Foreskin keratinocyte (primary cell): ENCODE measurements at places on chromosomes 3 and 15.

GRCh38 chr3:24318677-24319287 is 175.9 kb downstream of the THRB start:
- DNase-seq = peak; percentile 90

GRCh38 chr3:46705022-46705530 is 3.9 kb downstream of the TMIE start:
- DNase-seq = peak; percentile 54

DNA sequence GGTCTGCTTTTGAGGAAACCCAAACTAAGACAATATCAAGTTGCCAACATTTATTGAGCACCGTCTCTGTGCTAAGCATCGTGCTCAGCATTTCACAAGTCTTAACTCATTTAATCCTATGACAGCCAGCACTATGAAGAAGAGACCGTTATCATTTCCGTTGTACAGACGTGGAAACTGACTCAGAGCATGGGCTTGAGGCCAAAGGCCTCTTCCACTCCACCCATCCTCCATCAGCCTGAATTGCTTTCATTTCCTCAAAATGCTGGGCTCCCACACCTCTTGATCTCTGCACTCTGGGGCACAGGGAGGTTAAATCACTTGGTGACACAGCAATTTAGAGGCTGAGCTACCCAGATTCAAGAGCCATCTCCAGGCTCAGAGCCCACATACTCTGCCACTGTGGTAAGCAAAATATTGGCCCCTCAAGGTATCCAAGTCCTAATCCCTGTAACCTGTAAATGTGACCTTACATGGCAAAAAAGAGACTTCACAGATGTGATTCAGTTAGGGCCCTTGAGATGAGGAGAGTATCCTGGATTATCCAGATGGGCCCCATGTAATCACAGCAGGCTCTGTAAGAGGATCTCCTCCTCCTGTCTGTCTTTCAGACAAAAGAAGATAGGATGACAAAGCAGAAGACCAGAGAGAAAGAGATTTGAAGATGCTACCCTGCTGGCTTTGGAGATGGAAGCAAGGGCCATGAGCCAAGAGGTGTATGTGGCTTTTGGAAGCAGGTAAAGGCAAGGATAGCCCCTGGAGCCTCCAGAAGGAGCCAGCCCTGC is 24.3 kb upstream of the FLNB start:
- DNase-seq = peak; percentile 78

DNA sequence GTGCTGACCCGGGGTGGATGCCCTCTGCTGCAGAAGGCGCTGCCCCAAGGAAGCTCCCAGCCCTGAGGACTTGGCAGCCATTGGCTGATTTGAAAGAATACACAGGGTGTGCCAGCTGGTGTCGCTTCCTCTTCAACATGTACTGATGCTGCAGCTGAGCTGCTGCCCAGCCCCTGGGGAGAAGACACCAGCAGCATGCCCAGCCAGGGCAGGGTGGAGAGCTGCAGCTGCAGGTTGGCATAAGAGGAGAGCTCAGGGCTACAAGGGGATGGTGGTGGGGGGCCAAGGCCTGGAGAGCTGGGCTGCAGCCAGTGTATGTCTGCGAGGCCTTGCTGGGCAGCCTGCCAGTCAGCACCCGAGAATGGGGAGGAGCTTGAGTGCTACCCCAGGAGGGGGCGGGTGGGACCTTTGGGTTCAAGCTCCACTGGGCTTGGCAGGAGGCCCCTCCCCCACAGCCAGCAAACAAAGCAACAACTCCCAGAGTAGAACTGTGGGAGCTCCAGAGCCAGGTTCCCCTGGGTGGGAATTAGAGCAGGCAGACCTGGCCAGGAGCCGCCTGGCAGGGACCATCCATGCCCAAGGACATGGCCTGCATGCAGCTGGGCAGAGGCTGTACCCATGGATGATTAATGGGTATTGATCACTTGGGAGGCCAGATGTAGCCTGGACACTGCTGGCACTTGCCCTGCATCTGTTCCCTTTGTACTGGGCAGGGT is 9.2 kb upstream of the SEMA4B start:
- DNase-seq = peak; percentile 61

GRCh38 chr15:85118581-85118980 is 136.9 kb downstream of the PDE8A start:
- no peak for DNase-seq

GRCh38 chr3:151552589-151552988 is 91.7 kb upstream of the IGSF10 start:
- no peak for DNase-seq

- DNase-seq = no peak
Observed at GRCh38 chr3:28916713-28917499, 364.0 kb upstream of the RBMS3 start.

- DNase-seq = no peak
Observed at GRCh38 chr3:7385635-7386034, 524.7 kb downstream of the GRM7 start.

DNA sequence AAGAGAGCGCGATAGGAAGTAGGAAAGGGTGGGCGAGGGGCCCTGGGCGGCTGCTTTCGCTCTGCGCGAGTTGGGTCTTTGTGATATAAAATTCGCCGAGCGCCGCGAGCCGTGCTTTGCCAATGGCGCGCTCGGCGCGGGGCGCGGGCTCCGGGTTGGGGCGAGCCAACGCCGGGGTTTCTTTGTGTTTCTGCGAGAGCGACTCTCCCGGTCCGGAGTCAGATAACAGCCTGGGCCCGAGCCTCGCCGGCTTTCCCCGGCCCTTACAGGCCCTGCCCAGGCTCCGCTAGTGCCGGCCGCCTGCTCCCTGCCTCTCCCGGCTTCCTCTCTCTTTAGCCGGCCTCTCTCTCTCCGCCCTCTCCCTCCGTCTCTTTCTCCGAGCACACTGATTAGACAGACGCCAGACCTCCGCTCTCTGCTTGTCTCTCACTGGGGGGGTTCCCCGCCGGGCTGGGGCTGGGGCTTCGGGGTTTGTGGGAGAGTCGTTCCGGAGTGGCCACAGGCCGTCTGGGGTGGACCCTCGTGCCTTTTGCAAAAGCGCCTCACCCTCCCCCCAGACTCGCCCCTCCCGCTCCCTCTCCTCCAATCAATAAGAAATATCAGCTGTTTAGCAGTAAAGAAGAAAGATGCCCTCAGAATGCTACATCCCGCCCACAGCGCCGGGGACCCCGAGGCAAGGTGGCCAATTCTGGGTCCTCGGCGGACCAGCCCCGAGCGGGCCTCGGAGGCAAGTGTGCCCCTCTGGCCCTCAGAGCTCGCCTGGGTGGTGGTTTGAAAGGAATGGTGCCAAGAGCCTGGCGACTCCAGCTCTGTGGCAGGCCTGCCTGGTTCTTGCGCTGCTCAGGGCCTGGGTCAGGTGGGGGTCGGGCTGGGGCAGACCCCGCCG is 2.9 kb downstream of the NR2F2 start:
- DNase-seq = no peak

GRCh38 chr3:169771497-169772304 is 1.5 kb upstream of the MYNN start:
- peak; percentile 69 for DNase-seq

- DNase-seq = no peak
Observed at GRCh38 chr15:22973987-22974386, 6.2 kb downstream of the CYFIP1 start.

GRCh38 chr3:153925841-153926514 is 195.2 kb upstream of the ARHGEF26 start:
- DNase-seq = no peak

DNA sequence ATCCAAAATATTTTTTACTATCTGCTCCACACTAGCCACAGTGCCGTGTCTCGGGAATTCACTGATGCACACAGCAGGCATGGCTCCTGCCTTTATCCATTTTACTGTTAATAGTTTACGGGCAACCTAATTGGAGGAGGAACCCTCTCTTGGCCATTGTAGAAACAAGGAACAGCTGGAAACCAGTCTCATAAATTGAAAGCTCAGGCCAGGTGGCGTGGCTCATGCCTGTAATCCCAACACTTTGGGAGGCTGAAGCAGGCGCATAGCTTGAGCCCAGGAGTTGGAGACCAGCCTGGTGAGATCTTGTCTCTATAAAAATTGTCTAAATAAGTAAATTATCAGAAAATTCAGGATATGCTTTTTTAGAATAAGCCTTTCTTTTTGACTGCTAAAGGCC is 39.0 kb downstream of the IL5RA start:
- no peak for DNase-seq

DNA sequence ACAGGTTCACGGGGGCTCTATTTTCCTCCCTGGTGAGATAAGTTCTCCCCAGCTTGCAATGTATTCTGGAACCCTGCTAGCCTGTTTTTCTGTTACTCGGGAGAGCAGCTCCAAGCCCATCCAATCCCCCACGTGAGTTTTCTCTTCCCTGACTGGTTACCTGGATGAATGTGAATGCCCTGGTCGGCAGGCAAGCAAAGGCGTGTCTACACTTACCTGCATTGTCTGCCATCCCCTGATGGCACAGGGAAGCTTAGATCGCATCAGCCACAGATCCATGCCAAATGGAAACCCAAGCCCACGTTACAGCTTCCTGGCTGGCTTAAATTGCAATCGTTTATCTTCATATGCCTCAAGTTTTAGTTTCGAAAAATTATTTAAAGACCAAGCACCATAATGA is 149.9 kb downstream of the FOXP1 start:
- DNase-seq = no peak

DNA sequence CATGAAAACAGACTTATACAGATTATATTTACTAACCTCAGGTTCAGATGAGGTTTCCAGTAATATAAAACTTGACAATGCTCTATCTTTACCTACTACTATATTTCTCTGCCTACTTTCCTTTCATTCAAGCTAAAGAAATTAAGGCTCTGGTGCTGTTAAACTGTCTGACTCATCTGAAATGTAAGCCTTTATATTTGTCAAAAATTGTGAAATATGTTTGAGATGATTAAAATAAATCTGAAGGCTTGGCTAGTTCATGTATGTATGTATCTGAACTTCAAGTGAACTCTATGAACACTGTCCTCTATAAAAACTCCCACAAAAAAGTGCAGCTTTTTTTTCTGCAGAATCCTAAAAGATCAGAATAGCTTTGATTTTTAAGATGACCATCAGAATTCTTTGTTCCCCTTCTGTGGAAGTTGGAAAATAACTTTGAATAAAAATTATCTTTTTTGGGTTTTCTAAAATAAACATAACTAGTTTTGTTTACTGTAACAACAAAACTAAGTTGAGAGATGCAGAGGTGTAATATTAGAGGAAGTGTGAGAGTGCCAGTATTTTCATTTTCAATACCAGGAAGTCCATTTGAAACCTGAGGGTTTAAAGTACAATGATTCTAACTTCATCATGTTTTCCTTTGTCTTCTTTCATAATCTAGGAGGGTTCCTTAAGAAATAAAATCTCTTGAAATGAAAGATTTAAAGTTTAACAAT is 42.2 kb downstream of the ILDR1 start:
- DNase-seq = peak; percentile 44

GRCh38 chr3:127448161-127448561 is 142.4 kb downstream of the TPRA1 start:
- DNase-seq = no peak

- no peak for DNase-seq
Observed at GRCh38 chr3:138569090-138569489, 25.0 kb downstream of the CEP70 start.

DNA sequence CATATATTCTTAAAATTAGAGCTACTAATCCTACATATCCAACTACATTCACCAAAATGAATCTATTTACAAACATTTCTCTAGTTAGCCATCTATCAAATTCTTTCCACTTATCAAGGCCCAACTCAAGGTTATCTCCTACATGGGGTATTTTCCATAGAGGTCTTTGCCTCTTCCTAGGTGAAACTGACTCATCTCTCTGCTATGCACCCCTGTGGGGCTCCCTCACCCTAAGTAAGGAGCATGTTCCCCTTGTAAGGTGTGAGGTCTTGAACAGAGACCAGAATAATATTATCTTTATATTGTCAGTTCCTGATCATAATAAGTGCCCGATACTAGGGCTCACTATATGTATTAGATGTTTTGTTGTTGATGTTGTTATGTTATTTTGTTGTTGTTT is 74.6 kb upstream of the TSC22D2 start:
- DNase-seq = no peak

DNA sequence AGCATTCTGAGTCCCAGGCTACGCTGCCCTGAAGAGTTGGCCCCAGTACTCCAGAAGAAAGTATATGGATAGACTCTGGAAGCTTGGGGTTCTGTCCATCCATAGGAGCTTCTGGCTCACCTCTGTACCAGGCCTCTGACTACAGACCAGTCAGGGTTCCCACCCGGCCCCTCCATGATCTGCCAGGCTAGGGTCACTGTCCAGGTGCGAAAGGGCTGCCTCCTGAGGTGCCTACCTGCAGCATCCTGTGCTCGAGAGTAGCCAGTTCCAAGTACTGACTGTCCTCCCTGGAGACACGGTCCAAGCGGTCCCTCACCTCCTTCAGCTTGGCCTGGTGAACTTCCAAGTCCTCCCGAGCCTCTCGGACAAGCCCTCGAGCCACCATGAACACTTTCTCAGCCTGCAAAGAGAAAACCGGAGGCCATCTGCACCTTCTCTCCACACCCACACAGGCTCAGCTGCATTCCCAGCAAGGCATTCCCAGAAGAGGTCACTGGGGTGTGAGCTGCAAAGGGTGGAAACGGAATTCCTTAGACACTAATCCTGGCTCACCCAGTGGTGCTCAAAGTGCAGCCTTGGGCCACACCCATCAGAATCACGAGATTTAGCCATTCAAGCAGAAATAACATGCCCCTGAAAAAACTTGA is 3.7 kb upstream of the PLXNB1 start:
- peak; percentile 83 for DNase-seq

- DNase-seq = peak; percentile 49
Observed at GRCh38 chr3:32391643-32392535, at the start of gene CMTM7. TSS of gene CMTM7 (plus strand) at chr3:32391853. CDS start at chr3:32391907, 54 bp downstream.

GRCh38 chr3:193851941-193852674 is 259.1 kb downstream of the OPA1 start:
- no peak for DNase-seq

DNA sequence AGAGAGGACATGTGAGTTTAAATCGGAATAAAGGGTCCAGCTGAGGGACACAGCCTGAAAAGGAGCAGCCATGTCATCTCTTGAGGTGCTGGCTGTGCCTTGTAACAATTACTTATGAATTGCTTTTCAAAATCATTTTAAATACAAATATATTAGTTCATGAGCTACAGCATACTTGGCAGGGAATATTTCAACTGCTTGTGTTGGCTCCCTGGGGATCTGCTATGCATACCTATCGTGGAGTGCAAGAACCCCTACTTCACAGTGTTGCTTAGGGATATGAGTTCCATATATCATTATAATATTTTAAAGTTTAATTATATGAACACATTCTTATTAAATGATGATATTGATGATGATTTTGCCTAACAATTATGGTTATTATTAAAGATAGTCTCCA is 19.1 kb upstream of the P2RY14 start:
- no peak for DNase-seq

DNA sequence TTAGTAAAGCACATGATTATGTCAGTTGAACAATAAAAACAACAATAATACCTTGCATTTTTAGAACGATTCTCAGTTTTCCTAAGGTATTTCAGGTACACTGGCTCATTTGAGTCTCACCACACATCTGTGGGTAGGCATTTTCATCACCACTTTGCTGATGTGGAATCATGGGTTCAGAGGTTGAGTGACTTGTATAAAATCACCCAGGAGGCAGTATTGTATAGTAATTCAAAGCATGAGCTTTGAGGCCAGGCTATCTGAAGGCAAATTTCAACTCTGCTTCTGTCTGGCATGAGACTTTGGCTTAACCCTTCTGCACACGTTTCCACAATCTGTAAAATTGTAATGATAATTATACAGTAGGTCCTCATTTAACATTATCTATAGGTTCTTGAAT is 183.9 kb upstream of the CMC1 start:
- no peak for DNase-seq

- peak; percentile 93 for DNase-seq
Observed at GRCh38 chr3:194134757-194135515, 1.0 kb upstream of the HES1 start.

GRCh38 chr3:47134311-47134710 is 29.6 kb downstream of the SETD2 start:
- DNase-seq = no peak

GRCh38 chr3:169060037-169060436 is 603.5 kb downstream of the MECOM start:
- no peak for DNase-seq
